Dermis blood vessel endothelial cell (primary cell): ENCODE measurements at places on chromosomes 6 and 20. TPM values are rescaled to one million over a fixed set of nuclear protein-coding genes. Genes with fewer than 3 reads are reported as not detected.

The THBS2 gene
- 0.79 and 2.0 TPM in 2 replicates for total RNA-seq

The GUCA1A gene
- not detected in 2 replicates for total RNA-seq

The CCN6 gene
- total RNA-seq, result not detected in 2 replicates

The PPP1R14C gene
- total RNA-seq, result not detected in 2 replicates

The SCGN gene
- 0.17 TPM in 1 of 2 replicates, not detected in the other for total RNA-seq

The SIRPA gene
- 35.2 and 55.2 TPM in 2 replicates for total RNA-seq

The TFAP2C gene
- not detected in 2 replicates for total RNA-seq

The OLIG3 gene
- not detected in 2 replicates for total RNA-seq

The PKIB gene
- total RNA-seq, result 0.19 TPM in 1 of 2 replicates, not detected in the other

The PHACTR1 gene
- total RNA-seq, result 2.4 and 4.1 TPM in 2 replicates

The SLC4A11 gene
- total RNA-seq, result 7.5 and 14.9 TPM in 2 replicates

The EGFL8 gene
- 1.3 and 2.7 TPM in 2 replicates for total RNA-seq

The CLPSL2 gene
- total RNA-seq, result not detected in 2 replicates

The C6orf15 gene
- 0.14 TPM in 1 of 2 replicates, not detected in the other for total RNA-seq

The CUTA gene
- 61.3 and 61.7 TPM in 2 replicates for total RNA-seq

The CD83 gene
- 2.9 and 5.3 TPM in 2 replicates for total RNA-seq

The GGTLC1 gene
- not detected in 2 replicates for total RNA-seq

The BMP7 gene
- not detected in 2 replicates for total RNA-seq

The TFAP2B gene
- total RNA-seq, result under 0.01 TPM in 2 replicates

The HRH3 gene
- total RNA-seq, result not detected in 2 replicates

The CST9L gene
- not detected in 2 replicates for total RNA-seq

The DLGAP4 gene
- 18.4 and 26.2 TPM in 2 replicates for total RNA-seq

The COL19A1 gene
- not detected in 2 replicates for total RNA-seq

The PLEKHG1 gene
- 42.3 and 74.5 TPM in 2 replicates for total RNA-seq

The NXT1 gene
- total RNA-seq, result 24.8 and 36.2 TPM in 2 replicates

The PNISR gene
- total RNA-seq, result 47.0 and 73.7 TPM in 2 replicates

The VGLL2 gene
- not detected in 2 replicates for total RNA-seq

The RHAG gene
- total RNA-seq, result not detected in 2 replicates
